ENCODE measurements at places on chromosomes 13 and 19.
A peak's percentile ranks its signal among the peaks of the same experiment; 100 is the strongest.

GRCh38 chr19:5062195-5062594 lies 93.3 kb downstream of the KDM4B start:
- no peak for DNase-seq

- no peak for DNase-seq
These were observed 297.1 kb downstream of the COG6 start for GRCh38 chr13:39952249-39953233.

GRCh38 chr13:107216046-107216755 lies 648.3 kb upstream of the ARGLU1 start:
- DNase-seq: no peak

DNA sequence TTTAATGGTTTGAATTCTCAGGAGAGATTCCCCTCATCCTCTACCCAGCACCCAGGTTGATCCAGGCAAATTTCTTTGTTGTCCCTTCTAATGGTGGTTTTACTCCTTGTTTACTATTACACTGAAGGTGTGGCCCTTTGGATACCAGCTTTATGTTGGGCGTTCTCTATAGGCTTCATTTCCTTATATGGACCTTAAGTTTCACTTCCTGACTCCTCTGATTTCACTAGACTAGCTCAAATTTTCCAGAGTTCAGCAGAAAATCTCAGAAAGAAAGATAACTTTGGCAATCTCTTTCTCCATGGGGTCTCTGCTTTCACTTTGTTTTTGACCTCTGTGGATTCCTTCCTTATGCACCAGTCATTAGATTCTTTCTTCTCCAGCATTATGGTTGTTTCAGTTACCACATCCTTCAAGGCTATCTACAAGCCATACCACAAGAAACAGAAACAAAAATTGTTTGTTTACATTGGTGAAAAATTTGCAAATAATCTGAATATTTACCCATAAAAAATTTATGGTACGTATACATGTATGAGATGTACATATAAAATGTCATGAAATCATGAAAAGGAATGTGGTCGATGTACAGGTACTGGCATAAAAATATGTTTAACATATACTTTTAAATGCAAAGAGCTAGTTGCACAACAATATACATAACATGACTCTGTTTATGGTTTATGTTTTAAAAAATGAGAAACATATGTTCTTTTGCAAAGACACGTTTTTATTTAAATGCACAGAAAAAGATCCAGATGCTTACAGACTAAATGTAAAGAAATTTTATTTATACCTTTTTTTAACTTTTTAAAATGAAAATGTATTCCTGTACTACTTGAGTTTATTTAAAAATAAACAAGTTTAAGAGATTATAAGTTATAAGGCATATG lies 212.6 kb downstream of the LACC1 start:
- DNase-seq: no peak

GRCh38 chr19:1264801-1265614 lies 4.1 kb upstream of the CIRBP start:
- DNase-seq: peak; percentile 77

DNA sequence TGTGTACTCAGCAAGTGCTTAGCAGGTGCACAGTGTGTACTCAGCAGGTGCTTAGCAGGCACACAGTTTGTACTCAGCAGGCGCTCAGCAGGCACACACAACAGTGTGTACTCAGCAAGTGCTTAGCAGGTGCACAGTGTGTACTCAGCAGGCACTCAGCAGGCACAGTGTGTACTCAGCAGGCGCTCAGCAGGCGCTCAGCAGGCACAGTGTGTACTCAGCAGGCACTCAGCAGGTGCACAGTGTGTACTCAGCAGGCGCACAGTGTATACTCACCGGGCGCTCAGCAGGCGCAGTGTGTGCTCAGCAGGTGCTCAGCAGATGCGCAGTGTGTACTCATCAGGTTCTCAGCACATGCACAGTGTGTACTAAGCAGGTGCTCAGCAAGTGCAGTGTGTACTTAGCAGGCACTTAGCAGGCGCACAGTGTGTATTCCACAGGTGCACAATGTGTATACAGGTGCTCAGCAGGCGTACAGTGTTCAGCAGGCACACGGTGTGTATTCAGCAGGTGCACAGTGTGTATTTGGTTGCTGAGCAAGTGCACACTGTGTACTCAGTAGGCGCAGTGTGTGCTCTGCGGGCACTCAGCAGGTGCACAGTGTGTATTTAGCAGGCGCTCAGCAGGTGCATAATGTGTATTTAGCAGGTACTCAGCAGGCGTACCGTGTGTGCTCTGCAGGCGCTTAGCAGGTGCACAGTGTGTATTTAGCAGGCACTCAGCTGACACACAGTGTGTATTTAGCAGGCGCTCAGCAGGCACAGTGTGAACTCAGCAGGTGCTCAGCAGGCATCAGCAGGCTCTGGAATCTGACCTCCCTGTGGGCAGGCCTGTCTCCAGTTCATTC lies 15.1 kb downstream of the CRTC1 start:
- no peak for DNase-seq

All from HTR-8/SVneo (cell line).